ENCODE measurements at places on chromosomes 11 and 22. TPM values are rescaled to one million over a fixed set of nuclear protein-coding genes. Genes with fewer than 3 reads are reported as not detected.
A peak's percentile ranks its signal among the peaks of the same experiment; 100 is the strongest.

The GLYATL2 gene
- total RNA-seq = not detected

GRCh38 chr11:42410251-42410955 is 901.4 kb upstream of the API5 start:
- no peak for DNase-seq

The MRPL23 gene
- 107 TPM for total RNA-seq

The KIF18A gene
- total RNA-seq = 0.08 TPM

The P2RY6 gene
- total RNA-seq = 2.8 TPM

DNA sequence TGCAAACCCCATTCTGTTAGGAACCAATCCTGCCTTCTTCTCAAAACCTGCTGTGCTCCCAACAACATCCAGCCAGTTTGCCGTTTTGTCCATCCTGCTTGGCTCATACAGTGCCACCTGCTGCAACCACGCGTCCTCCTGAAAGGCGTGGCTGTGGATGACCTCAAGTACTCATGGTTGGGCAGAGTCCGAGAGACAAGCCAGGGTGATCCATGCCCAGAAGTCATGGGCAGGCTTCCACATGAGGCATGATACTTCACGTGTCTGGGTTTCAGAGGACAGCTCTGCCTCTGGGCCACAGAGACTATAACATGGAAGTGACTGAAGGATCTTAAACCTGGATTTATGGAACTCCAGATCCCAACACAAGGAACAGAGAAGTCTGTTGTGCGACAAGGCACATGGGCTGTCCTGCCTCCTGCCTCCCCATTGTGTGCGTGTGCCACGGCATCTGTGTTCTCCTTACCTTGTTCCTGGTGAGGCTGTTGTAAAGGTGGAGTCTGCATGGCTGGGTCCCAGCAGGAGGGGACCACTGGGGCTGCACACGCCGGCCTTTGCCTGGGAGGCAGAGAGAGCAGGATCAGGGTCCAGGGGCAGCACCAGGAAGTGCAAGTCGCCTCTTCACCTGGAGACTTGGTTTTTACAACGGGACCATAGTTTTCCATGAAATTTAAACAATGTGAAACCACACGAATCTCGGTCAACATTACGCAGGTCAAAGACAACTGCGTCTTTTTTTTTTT is 15.4 kb downstream of the CARS1 start:
- peak; percentile 80 for DNase-seq

GRCh38 chr22:37381489-37381888 is 45.8 kb downstream of the ELFN2 start:
- no peak for DNase-seq

DNA sequence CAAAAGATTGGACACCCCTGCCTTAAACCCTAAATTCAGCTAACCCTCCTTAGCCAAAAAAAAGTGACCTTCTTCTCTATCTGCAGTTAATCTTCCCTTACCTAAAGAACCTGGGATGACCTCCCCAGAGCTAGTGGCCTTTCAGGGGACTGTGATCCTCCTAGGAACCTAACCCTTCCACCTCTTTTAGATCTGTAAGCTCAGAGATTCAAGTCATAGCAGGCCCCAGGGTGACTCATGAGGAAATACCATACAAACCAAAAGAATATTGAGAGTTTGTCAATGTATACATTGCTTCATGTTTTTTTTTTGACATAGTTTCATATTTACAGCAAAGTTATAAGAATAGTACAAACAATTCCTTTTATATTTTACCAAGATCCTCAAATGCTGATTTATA is 38.3 kb upstream of the CXCR5 start:
- no peak for DNase-seq

DNA sequence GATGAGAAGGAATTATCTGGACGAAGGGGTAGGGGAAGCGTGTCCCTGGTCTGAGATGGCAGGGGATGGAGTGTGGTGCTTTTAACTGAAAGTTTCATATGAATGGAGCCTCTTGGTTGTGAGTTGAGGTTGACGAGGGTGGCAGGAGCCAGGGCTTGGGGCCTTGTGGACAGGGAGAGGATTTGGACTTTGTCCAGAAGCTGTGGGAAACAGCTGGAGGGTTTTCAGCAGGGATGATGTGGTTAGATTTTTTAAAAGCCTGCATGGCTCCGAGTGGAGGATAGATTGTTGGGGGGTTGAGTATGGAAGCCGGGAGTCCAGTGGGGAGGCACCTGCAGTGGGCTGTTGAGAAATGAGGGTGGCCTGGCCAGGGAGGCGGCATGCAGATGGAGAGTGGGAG is 24.8 kb downstream of the MYO7A start:
- no peak for DNase-seq

The PARVA gene
- 65.3 TPM for total RNA-seq

The ZFP91 gene
- total RNA-seq = 61.1 TPM

The MUC5B gene
- total RNA-seq = not detected

The ARHGAP20 gene
- total RNA-seq = 0.46 TPM

GRCh38 chr11:33089776-33090175 is 50.4 kb downstream of the TCP11L1 start:
- no peak for DNase-seq

DNA sequence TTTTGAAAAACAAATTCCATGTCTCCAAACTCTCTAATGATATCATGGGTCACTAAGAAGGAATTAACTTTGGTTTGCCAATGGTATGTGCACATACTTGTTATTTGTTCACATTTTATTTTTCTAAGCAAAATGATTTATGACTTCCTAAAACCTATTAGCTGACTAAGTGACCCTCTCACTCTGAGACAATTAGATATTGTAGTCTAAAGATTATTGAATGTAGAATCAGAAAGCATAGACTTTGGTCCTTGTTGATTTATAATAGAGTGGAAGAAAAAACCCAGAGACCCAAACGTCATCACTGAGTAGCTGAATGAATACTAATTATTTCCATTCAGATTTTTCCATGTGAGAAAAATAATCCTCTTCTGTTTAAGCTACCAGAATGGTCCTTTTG is 243.5 kb upstream of the ANO3 start:
- DNase-seq = no peak

The GDPD4 gene
- not detected for total RNA-seq

The TSSK2 gene
- total RNA-seq = not detected

DNA sequence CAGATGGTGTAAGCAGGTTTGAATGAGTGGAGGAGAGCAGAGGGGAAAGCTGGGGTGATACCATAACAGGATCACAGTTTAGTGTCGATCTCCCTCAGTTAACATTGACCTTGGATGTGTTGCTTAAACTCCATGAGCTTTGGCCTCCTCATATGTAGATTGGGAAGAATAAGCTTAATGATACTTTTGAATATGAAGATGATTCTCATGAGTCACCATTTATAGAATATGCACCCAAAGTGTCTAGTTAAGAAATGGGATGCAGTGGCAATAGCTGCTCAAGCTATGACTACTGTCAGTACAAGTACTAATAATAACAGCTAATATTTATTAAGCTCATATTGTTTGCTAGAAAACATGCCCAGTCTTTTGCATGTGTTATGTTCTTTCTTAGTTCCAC is 236.2 kb upstream of the KIRREL3 start:
- DNase-seq = no peak

DNA sequence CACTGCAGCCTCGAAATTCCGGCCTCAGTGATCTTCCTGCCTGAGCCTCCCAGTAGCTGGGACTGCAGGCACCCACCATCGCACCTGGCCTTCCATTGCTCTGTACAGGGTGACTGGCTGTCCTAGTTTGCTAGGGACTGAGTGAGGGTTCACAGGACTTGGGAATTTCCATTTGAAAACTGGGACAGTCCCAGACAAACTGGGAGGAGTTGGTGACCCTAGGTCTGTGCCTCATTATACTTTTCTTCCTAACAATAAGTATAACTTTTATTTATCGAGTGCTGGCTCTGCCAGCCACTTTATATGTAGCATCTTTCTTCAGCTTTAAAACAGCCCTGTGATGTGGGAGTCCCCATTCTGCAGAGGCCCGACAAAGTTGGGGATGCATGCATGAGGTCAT is 25.5 kb downstream of the TCP11L1 start:
- DNase-seq = no peak

The TNNT3 gene
- 36.3 TPM for total RNA-seq

DNA sequence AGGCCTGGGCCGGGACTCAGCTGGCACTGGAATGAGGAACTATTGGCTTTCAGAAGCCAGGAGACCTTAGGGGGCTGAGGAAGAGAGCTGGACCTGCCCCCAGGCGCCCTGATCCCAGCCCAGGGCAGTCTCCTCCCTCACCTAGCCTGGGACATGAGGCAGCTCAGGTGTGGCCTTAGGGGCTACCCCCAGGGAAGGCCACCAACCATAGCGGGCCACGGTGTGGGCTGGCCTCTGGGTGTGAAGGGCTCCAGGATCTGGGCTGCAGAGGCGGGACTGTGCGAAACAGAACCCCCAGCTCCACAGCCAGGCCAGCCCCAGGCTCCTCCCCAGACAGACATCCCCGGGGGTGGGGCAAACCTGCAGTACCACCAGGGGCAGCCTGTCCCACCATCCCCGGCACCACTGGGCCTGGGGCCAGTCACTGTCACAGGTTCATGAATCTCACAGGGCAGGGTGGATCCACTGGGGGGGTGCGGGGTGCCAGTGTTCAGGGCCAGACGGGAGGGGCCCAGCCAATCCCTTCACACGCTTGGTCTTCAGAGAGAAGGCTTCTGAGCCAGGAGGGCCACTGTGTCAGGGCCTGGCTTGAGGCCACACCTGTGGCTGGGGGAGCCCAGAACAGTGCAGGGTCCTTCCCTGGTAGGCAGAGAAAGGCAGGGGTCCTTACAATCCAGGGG is 3.5 kb downstream of the PLXNB2 start:
- peak; percentile 84 for DNase-seq

The OSM gene
- 0.19 TPM for total RNA-seq

The APOL2 gene
- total RNA-seq = 67.0 TPM

DNA sequence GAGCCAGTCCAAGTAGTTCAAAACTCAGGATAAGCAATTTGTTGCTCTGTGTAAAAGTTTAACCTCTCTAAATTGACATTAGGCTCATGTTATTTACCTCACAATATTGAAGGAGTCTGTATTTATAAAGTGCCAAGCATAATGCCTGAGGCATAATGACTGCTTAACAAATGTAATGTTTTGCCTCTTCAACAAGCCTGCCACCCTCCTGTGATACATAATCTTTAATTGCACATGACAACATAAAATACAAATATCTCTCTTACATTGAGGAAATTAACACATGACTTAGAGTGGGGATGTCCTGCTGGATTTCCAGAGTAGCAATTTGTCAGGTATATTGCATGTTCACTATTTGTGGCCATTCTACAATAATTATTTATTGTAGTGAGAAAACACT is 469.2 kb upstream of the ANO5 start:
- no peak for DNase-seq

GRCh38 chr11:34160049-34160721 is 54.8 kb downstream of the NAT10 start:
- no peak for DNase-seq

The ELF5 gene
- not detected for total RNA-seq

GRCh38 chr22:27628891-27629631 is 172.5 kb downstream of the MN1 start:
- no peak for DNase-seq

DNA sequence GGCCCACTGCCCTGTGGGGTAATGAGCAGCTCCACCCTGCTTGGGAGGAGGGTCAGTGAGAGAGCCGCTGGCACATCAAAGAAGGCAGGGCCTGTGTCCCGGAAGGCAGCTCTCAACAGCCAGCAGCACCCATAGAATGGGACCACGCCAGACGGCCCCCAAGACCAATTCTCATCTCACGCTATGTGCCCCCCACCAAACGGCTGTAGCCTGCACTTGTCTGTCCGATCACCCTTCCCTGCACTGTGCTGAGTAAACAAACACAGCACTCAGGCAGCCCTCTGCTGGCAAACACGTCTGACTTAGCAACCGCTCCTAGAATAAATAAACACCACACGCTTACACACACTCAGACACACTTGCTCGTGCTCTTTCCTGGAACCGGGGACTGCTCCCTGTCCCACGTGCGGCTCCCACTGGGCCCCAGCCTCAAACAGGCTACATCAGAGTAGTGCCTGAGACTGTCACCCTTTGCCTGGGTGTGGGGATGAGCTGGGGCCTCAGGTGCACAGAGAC is 53.2 kb upstream of the CDON start:
- peak; percentile 81 for DNase-seq

- no peak for DNase-seq
Observed at GRCh38 chr11:35553021-35553420, 27.6 kb upstream of the PAMR1 start.

GRCh38 chr11:26149585-26149984 is 182.3 kb upstream of the ANO3 start:
- DNase-seq = no peak

DNA sequence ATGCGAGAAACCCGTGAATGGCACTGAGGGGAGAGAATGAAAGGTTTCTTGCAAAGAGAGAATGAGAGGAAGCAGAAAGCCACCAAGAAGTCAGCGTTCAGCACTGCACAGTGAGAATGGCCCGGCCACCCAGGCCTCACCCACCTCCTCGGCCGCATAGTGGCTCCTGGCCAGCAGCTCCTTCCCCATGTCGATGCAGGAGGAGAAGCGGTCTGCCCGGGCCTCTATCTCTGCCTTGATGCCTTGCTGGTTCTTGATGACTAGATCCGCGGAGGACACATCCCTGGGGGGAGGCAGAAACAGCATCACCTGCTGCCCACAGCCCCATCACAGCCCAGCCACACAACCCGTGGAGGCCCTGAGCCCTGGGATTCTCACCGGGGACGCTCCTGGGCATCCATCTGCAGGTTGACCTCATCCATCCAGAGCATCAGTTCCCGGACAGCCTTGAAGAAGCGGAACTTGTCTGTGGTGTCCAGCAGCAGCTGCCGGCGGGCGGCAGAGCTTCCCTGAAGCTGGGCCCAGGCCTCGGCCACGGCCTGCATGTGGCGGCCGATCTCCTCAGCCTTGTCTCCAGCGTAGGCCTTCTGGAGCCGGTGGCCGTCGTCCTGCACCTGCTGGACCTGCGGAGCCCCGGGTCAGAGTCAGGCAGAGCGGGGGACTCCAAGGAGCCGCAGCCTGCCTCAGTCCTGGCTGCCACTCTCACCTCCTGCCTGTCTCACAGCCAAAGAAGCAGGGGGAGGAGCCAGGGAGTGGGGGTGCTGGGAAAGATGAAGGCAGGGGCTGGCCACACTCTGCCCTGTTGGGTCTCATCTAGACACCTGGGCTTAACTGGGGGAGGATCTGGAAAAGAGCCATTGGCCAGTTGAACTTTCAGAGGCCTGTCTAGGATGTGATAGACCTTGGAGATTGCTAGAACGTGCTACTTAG is 12.2 kb upstream of the RBM4B start:
- peak; percentile 65 for DNase-seq

The PSMD13 gene
- total RNA-seq = 91.7 TPM

GRCh38 chr11:86143087-86144030 is 74.5 kb upstream of the PICALM start:
- DNase-seq = peak; percentile 69

The BARX2 gene
- total RNA-seq = not detected

DNA sequence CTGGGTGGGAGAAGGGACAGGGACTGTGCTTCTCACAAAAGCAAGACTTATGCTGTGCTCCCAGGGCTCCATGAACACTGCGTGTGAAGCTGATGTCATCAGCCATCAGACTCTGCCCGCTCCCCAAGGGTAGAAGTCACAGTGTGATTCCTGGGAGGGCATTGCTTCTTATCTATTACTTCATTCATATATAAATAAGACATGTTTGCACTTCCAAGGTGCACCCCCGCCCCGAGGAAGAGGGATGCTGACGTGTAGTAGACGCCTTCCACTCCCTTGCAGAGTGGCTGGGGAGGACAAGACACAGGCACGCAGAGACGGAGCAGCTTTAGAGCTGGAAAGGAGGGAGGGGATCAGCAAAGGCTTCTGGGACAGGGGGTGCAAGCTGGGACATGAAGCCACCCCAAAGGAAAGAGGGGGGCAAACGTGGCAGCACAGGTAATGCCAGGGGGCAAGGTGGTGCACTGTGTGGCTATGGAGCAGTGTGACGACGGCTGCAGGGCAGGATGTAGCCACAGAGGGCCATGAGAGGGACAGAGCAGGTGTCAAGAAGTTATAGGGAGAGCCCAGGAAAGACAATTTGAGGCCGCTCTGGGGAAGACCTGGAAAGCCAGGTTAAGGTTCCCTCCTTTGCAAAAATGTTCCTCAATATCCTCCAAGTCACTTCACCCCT is 558.5 kb downstream of the MN1 start:
- DNase-seq = no peak

Measured in Right ventricle myocardium inferior (tissue), 1 donor.